ENCODE measurements at places on chromosomes 6 and 20.

DNA sequence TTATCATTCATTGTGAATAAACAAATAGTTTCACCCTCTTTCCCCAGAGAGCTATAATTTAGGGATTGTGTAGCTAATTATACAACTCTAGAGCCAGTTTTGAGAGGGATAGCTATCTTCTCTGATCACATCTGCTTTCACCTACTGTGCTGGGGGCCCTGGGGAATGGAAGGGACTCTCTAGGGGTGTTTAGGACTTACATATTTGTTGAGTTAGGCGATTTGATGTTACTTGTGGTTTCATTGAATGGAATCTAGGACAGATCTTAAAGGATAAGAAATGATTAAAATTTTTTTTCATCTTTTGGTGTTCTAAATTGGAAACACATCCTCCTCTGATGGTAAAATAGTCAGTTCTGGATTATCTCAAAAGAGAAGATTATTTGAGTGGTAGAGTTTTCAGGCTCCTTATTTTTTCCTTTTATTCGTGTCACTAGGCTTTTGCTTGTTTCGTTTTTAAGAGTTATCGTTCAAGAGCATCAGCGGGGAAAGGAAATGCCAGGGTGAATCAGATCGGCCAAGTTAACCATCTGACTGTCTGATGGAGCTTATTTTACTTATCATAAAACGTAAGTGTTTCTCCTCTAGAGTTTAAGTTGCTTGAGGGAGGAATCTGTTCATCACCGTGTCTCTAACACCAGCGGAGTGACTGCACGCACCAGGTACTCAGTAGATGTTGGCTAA, 236.7 kb downstream of the FARS2 start:
- no peak for DNase-seq

- DNase-seq = no peak
Measured at GRCh38 chr6:46217671-46218131, 46.9 kb upstream of the ENPP5 start.

GRCh38 chr20:50450493-50450826, 59.7 kb upstream of the PTPN1 start:
- no peak for DNase-seq

DNA sequence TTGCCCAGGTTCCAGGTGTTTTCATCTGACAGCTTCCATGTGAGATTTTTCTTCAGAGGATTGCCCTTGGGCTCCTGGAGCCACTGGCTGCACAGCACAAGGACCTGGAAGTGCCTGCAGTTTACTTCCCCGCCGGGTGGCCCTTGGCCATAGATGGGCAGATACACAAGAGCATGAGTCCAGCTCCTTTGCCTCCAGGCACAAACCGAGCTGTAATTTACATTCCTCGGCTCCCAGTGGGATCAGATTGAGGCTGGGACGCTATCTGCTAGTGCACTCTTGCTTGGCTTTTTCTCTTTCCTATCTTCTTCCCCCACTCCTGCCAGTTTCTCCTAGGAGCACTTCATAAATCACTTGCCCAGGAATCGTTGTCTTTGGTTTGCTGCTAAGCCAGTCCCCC, 85.4 kb upstream of the RALY start:
- DNase-seq = no peak

DNA sequence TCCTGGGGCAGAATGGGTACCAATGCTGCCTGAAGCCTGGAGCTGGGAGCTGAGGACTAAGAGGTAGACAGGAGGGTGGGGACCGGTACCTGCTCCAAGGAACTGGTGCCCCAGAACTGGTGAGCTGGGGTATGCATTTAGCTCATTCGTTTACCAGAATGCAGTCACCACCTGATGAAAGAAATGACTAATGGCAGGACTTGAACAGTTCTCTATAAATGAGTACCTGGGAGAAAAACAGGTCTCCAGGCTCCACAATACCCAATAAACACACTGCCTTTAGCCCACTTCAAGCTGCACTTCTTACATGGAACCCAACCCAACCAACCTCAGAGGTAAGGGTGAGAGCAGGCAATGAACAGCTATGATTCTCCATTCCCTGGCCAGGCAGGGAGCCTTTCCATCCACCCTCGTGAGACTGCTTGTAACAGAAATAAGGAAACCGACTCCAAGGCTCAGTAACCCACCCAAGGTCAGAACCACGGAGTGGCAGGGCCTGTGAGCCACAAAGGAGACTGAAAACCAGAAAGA, 15.4 kb downstream of the FKBP1A start:
- no peak for DNase-seq

- DNase-seq = no peak
Measured at GRCh38 chr6:13488015-13488895, 855 bp upstream of the GFOD1 start.

DNA sequence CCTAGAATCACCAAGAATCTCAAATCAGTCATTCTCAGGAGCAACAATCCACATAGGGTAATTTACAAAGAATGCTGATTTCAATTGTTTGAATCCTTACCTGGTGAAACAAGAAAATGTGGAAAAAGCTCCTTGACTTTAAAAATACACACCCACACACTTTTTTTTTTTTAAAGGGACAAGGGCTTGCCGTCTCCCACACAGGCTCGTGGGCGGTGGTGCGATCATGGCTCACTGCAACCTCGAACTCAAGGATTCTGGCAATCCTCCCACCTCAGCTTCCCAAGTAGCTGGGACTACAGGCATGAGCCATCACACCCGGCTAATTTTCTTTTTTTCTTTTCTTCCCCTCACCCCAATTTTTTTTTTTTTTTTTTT, 30.7 kb downstream of the PARD6B start:
- no peak for DNase-seq

DNA sequence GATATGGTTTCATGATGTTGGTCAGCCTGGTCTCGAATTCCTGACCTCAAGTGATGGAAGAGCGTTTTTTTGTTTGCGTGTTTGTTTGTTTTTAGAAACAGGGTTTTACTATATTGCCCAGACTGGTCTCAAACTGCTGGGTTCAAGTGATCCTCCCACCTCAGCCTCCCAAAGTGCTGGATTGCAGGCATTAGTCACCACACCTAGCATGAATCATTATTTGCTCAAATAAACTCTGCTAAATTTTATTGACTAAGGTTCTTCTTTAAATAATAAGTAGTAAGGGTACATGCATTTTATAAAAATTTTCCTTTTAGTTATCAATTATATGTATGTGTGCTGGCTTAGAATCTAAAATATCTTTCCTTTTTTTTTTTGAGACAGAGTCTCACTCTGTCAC, 52.9 kb downstream of the ZBTB9 start:
- no peak for DNase-seq

DNA sequence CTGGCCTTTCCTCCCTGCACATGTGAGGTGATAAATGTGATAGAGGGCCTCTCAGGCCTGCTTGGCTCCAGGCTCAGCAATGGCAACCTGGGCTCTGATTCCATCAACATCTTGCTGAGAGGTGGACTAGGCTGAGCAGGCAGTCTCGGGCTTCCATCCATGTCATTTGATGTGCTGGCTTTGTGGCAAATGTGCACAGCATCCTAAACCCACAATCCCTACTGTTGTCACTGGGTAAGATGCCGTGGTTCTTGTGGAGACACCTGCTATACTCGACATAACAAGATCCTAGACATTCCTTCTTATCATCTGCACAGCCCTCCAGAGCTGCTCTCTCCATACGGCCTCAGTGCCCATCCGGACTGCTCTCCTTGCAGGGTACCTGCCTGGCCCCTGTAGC, 2.8 kb upstream of the ZCCHC3 start:
- DNase-seq = no peak

DNA sequence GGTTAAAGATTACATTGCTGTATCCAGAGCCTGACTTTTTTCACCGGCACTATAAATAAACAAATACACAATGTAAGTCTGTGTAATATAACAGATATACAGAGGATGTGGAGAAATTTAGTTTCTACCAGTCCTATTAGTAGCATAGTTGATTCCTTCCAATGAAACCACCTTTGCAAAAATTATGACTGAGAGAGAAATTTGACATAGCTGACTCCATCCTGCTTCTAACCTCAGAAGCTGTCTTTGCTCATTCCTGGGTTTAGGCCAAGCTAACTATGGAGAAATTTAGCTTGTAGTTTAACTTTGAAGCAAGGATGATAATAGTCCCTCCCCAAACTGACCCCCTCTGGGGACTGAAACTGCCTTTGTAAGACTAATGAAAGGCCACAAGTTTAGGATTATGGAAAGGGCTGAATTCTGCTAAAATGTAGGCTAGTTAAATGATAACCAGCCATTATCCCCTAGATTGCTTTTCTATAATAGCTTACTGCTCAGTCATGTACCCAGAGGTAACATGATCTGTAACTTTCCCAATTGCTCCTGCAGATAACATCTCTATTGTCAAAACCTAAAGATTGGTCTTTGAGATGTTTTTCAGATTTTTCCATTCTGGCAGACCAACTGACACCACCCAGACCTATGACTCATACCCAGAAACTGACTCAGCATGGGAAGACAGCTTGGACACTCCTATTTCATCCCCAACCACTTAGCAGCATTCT, 172.8 kb upstream of the ARG1 start:
- no peak for DNase-seq

DNA sequence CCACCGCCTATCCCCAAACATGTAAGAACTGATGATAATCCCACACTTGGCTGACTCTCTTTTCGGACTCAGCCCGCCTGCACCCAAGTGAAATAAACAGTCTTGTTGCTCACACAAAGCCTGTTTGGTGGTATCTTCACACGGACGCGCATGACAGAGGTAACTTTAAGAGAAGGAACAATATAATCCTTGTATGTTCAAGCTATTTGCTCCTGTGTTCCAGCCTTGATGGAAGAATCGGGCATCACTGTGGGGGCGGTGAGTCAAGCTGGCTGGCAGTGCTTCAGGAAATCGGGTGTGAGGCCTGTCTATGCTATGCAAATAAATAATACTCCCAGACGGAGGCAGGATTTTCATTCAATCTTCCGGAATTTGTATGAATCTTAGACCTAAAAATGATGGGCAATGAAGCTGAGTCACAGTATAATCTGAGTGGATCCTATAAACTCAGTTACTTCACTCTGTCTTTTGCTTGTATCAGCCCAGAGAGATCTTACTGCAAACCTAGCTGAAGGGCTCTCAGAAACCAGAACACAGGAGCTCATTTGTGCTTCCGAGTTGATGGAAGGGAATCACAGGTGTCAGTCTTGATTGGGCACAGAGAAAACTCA, 45.2 kb upstream of the NT5E start:
- no peak for DNase-seq

DNA sequence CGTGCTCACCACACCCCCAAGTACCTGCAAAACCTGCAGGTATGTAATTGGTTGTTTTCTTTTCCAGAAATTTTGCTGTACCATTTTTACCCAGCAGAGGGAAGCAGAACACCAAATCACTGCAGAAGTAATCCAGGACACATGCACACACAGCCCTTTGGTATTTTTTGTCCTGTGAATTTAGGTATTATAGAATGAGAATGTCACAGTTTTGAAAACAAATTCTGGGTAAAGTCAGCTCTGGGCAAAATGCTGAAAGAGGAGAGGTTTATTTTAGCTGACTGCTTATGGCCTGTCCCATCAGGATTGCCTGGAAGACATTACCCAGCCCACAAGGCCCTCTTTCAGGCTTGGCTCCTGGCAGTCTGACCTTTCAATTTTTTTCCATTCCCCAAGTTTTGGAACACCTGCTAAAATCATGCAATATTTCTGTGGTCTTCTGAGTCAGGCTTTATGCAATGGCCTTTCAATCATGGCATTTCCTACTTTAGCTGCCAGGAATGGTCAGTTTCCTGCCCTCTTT, 3.5 kb upstream of the EFHC1 start:
- DNase-seq = no peak

DNA sequence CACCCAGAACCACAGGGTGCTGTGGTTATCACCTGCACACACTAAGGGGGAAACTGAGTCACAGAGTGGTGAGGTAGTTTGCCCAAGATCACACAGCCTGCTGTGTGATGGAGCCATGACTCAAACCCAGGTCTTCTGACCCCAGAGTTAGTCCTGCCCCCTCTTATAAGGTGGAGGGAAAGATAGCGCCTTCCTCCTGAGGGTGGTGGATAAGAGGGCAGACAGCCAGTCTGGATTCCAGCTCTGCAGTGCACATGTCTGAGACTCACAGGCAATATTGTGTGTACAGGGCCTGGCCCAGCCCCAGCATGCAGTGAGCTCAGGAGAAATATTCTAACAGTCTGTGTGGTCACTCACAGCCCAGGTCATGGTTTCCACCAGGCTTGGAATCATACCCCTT, 393.7 kb downstream of the CDH4 start:
- DNase-seq = no peak

DNA sequence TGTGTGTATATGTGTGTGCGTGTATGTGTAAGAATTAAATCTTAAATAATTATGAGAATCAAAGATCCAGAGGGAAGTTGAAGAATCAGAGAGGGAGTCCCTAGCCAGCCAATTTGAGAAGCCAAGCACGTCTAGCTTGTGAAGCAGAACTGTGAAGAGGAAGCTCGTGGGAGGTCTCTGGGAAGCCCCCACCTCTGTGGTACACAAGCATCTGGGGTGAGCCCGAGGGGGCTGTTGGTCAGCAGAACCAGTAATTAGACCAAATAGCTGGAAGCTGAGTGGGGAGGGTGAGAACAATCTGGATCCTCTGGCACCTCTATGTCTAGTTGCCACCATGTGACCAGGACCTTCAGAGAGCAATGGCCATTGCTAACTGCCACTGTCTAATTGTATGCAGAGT, 310.0 kb upstream of the PRND start:
- DNase-seq = no peak

GRCh38 chr6:163804991-163805390, 390.5 kb downstream of the QKI start:
- no peak for DNase-seq

GRCh38 chr20:51542571-51543421, at the start of gene NFATC2:
TSS of gene NFATC2 (minus strand) at chr20:51542719. CDS start at chr20:51542499, 220 bp downstream.
- peak; percentile 42 for DNase-seq

GRCh38 chr20:7171911-7172310, 404.4 kb downstream of the BMP2 start:
- DNase-seq = no peak

DNA sequence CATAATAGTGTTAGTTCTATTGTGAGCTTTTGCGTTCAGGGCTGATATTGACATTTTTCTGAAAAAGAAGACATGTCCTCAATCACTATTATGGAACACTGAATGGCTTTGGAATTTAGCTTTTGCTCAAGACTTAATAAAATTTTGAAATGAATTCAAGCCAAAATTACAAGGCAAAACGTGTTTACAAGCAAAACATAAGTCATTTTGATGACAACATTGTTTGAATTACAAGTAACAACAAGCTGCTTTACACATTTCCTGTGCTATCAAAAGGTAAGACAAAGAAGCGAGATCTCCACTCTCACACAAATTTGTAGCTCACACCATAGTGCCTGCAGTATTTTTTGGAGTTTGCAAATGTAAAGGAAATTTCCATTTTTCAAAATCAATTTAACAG, 37.4 kb downstream of the POU3F2 start:
- DNase-seq = no peak

- DNase-seq = no peak
Measured at GRCh38 chr6:133804265-133804664, 84.6 kb upstream of the TCF21 start.

Data from activated CD8-positive, alpha-beta memory T cell treated with anti-CD3 and anti-CD28 coated beads for 1 hour (primary cell).